ENCODE measurements at places on chromosomes 7 and 10. TPM values are rescaled to one million over a fixed set of nuclear protein-coding genes. Genes with fewer than 3 reads are reported as not detected.

Gene CRHR2
- not detected for total RNA-seq

- no peak for DNase-seq
Observed at GRCh38 chr7:130322615-130323014, 22.0 kb upstream of the CPA5 start.

Gene AGK
- 20.8 TPM for total RNA-seq

GRCh38 chr7:3955026-3955425 is 654.0 kb downstream of the SDK1 start:
- DNase-seq = no peak

Gene CYP17A1
- total RNA-seq = not detected

GRCh38 chr10:131396121-131397050 is 84.9 kb upstream of the TCERG1L start:
- DNase-seq = no peak
